ENCODE measurements at places on chromosomes 2 and 18.

- DNase-seq, result no peak
Observed at GRCh38 chr2:110113961-110114591, 1.5 kb downstream of the MALL start.

DNA sequence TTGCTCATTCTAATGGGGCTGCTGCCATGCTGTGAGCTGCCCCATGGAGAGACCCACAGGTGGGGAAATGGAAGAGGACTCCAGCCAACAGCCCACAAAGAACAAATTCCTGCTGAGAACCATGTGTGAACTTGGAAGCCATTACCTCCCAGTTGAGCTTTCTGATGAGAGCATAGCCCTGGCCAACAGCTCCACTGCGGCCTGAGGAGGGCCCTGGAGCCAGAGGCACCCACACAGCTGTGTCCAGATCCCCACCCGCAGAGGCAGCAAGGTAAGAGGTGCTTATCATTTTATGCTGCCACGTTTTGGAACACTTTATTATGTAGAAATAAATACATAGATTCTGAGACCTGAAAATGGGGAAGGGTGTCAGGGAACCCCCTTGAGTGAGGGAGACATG is 44.2 kb upstream of the OTOS start:
- no peak for DNase-seq

DNA sequence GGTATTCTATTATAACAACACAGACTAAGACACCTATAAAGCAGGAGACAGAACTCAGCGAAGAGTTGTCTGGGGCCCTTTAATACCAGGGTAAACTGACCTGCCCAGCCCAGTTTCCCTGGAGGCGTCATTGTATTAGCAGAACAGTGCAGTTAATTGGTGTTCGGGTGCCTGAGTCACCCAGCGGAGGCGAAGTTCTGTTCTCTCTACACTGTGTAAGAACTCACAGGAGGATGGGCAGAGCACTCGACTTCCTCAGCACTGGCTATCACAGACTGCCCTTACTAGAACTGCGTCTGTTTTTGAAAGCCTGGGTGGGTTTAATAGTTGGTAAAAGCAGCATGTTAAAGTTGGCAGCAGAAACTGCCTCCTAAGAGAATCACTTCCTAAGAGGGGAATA is 106.5 kb upstream of the ATP8B1 start:
- DNase-seq, result no peak

DNA sequence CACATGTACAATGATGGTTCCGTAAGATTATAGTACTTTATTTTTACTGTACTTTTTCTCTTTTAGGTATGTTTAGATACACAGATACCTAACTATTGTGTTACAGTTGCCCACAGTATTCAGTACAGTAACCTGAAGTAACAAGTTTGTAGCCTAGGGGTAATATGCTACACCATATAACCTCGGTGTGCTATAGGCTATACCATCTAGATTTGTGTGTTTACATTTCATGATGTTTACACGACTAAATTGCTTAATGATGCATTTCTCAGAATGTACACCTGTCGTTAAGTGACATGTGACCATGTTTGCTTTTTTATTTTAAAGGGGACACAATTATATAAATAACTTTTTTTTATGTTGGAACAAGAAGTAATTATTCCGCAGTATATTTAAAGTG is 34.5 kb downstream of the PIK3C3 start:
- DNase-seq, result peak; percentile 67

- DNase-seq, result no peak
Observed at GRCh38 chr18:45044787-45045186, 364.1 kb downstream of the SETBP1 start.

GRCh38 chr2:241577413-241578122 is 19.0 kb downstream of the BOK start:
- DNase-seq, result no peak

GRCh38 chr2:63788071-63788470 is 53.6 kb upstream of the UGP2 start:
- DNase-seq, result no peak

GRCh38 chr2:67164771-67165522 is 232.2 kb upstream of the ETAA1 start:
- DNase-seq, result peak; percentile 91

DNA sequence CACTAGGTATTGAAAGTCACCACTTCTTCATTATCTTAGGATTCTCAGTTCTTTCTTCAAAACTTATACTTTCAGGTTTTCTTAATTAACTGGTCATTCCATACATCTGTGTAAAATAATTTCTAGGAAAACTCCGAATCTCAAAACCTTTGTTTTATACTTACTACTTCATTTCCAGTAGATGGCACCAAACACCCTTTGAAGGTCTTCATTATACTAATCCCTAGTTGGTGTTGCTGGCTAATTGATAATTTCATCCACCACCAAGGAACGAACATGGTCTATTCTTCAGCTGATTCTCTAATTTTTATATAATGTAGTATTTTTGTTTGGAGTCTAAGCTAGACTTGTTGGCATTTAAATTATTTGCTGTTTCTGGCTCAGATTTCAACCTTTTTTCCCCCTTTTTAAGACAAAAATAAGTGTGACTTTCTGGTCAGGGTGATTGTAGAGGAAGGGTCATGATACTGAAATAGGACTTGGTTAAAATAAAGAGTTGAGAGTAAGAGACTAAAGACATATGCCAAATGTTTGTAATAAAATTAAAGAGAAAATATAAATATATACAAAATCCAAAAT is 2.8 kb upstream of the MXD1 start:
- peak; percentile 81 for DNase-seq

DNA sequence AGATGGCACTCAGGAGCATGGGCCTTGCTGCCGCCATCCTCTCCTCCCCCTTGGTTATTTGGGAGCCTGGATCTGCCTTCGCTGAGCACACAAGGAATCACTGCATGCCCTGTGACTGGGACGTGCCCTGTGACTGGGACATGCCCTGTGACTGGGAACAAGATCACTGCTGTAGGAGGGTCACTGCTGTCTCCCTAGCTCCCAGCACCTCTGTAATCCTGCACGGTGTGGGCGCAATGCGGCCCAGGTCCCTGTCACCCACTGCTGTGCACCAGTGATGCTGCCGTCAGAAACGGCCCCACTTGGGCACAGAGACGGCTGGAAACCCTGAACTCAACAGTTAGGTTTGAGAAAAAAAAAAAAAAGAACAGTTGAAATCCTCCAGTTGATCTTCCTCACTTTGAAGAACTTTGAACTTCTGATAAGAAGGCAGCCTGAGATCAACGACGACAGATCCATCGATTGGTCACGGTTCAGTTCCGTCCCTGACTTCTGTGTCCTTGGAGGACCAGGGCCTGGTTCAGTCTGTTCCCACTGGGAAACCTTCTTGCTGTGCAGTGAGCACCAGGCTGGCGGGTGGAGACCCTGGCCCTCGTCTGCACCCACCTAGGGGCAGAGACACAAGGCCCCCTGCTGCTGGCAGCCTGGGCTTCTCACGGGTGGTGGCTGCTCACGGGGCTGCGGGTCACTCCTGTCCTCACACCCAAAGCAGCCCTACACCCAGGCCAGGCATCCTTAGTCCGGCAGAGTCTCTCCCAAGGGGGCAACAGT is 125.9 kb downstream of the PXDN start:
- no peak for DNase-seq

- no peak for DNase-seq
Observed at GRCh38 chr18:13520741-13521140, 205.6 kb downstream of the FAM210A start.

DNA sequence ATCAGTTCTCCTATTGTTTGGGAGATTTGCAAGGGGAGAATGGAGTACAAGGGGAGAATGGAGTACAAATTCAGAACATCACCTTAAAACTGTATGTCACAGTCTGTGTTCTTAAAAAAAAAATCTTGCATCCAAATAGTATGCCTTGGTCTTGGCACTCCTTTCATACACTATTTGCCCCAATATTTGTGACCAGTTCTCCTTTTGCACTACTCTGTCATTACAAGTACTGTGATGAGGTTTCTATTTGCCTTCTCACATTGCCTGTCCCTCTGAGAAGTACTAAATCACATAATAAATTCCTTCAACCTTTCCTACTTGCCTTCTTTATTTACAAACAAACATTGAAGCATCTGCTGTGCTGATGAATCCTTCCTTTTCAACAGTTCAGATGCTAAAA is 36.0 kb upstream of the NCK2 start:
- no peak for DNase-seq

- DNase-seq, result no peak
Observed at GRCh38 chr2:26215833-26216232, 28.6 kb downstream of the HADHA start.

DNA sequence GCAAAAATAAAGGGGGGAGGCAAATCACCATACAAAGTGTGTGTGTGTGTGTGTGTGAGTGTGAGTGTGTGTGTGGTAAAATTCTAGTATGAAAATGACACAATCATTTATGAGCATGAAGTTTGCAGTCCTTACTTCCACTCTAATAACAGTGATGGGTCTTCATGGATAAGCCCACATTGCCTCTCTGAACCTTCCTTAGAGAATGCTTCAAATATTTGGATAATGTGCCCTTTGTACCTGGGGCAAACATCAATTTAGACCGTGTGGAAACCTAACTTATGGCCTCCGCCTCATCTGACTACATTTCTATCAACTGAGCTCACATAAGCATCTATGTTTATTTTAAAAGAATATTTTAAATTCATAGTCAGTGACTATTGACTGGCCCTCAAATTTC is 3.7 kb downstream of the SCN9A start:
- DNase-seq, result no peak
